ENCODE measurements at places on chromosomes 2 and 18.
A peak's percentile ranks its signal among the peaks of the same experiment; 100 is the strongest.

DNA sequence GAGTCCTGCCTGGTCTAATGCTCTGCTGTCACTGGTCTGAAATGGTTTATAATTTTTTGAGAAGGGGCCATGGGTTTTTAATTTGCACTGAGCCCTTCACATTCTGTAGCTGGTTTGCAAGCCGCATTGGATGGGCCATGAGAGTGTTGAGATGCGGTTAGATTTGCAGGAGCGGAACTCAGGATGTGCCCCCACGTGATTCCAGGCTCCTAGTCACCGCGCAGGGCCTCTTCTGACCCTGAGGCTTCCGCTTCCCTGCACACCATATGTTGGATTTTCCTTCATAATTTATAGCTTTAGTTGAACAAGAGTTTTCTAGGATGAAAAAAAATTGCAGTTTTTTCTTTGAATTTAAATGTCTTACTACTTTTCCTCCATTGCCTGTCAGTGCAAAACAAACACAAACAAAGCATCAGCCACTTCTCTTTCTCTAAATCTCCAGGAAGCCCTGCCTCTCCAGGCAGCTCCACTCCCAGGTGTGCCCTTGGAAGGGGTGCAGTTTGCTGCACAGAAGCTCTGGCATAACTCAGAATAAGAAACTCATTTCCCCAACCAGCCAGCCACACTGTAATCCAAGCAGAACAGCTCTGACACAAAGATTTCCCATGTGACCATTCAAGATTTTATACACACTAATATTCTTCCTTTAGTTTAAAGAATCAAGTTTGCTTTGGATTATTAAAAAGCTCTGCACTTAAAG is 18.4 kb upstream of the TPO start:
- no peak for DNase-seq
- no peak overlapping the region for H3K27ac ChIP-seq
- no peaks in the 10 kb centered on the region for H3K27me3 ChIP-seq
- H3K4me3 ChIP-seq: no peak overlapping the region
- H3K36me3 ChIP-seq: no peaks in the 10 kb centered on the region

- DNase-seq: no peak
- no peaks in the 10 kb centered on the region for H3K27me3 ChIP-seq
- H3K4me3 ChIP-seq: no peak overlapping the region
- no peaks in the 10 kb centered on the region for H3K4me1 ChIP-seq
- no peaks in the 10 kb centered on the region for H3K36me3 ChIP-seq
Observed at GRCh38 chr2:164928101-164928673, 27.1 kb downstream of the SLC38A11 start.

DNA sequence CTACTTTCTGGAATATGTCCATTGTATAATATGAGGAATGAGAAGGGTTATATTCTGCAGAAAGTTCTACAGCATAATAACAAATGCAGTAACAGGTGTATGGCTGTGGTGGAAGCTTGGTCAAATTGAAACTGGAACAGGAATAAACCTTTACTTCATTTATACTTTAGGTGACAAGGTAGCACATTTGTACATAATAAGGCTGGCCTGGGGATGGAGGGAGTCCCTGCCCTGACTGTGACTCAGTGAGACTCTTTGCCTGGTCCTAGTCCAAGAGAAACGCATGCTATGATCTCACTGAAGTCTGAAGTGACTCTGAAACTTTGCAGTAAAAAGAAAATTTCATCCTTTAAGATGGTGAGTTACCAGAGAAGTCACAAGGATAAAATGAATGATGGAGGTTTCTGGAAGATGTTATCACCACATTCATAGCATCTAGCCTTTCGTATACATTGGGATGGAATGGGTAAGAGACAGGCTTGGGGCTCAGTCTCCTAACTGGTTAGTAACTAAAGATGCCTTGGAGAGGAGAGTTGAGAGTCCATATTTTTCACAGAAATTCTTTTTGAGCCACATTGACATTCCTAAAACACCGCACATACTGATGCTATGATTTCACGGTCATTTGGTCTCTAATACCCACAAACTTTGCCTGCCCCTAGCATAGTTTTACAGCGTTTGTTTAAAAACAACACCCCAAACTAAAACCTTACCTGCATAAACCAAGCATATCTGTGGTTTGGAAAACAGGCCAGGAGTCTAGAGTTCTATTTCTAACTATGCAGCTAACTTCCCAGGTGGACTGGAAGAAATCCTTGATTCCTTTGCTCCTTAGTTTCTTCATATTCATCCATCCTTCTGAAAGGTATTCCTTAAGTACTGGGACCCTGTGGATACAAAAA is 42.4 kb upstream of the NABP1 start:
- no peak for DNase-seq
- H3K27ac ChIP-seq: no peak overlapping the region
- H3K27me3 ChIP-seq: no peaks in the 10 kb centered on the region
- no peaks in the 10 kb centered on the region for H3K36me3 ChIP-seq

GRCh38 chr2:68318914-68319397 is 793 bp downstream of the CNRIP1 start:
- H3K27ac ChIP-seq: no peak overlapping the region
- no peaks in the 10 kb centered on the region for H3K4me1 ChIP-seq
- no peaks in the 10 kb centered on the region for H3K27me3 ChIP-seq

DNA sequence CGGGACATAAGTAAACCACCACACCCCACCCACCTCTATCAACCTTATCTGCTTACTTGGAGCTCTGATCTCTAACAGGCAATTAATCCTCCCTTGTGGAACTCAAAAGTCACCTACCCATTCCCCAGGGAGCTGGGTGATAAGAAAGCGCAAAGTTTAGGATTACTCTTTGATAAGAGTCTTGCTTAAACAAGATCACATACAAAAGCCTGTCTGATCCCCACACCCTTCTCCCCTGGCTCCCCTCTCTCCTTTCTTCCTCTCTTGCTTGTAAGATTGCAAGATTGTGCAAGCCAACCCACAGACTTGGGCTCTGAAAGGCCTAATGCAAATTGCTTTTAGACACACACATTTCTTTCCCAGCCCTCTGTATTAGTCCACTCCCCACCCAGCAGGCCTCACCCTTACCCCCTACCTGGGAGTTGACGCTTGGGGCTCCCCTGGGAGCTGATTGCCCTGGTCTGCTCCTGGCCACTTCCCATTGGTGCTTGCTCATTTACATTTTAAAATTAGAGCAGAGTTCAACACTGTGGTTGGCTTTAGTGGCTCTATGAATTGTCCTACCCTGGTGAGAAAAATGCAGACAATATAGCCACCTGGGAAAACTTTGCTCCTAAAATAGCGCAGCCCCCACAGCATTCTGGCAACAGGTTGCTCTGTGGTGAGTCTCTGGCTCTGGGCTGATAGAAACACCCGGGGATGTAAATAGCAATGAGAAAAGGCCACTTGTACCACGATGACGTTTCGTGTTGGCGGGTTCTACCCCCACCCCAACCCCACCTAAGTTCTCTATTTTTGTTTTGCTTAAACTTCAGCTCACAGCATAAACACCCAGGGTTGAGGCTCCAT is 92.8 kb upstream of the MSH2 start:
- H3K4me3 ChIP-seq: no peak overlapping the region
- no peaks in the 10 kb centered on the region for H3K4me1 ChIP-seq

DNA sequence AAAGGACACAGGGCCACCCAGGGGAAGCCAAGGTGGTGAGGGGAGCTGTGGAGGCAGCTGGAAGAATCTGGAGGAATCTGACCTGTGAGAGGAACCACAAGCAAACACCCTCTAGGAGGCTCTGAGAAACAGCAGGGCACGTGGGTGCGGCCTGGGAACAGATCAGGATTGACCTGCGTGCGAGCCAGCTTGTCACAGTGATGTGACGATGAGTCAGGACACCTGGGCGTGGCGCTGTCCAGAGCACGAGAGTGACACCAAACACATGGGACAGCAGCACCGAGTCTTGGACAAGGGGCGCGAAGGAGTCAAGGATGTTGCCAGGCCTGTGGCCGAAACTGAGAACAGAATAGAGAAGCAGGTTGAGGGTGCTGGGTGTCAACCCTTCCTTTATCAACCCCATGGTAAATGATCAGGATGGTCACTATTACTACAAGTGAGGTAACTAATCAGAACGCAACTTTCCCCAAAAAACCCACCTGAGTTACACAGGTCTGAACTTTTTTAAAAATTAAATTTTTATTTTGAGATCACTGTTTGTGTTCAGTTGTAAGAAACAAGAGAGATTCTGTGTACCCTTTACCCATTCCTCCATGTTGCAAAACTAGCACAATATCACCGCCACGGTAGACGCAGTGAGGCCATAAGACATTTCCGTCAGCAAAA is 637 bp upstream of the SFT2D3 start:
- peak; percentile 82 for DNase-seq
- peak overlapping the region; percentile 32 for H3K27ac ChIP-seq
- H3K27me3 ChIP-seq: no peaks in the 10 kb centered on the region
- peak overlapping the region; percentile 89 for H3K4me3 ChIP-seq
- no peaks in the 10 kb centered on the region for H3K36me3 ChIP-seq

- no peak overlapping the region for H3K27ac ChIP-seq
- no peaks in the 10 kb centered on the region for H3K4me1 ChIP-seq
- no peak overlapping the region for H3K4me3 ChIP-seq
- DNase-seq: no peak
Observed at GRCh38 chr2:9549420-9549819, 6.2 kb downstream of the ADAM17 start.

GRCh38 chr18:61833387-61833786 is 59.4 kb downstream of the RNF152 start:
- DNase-seq: no peak
- no peaks in the 10 kb centered on the region for H3K36me3 ChIP-seq
- H3K4me1 ChIP-seq: peaks cover 8% of the 10 kb centered on the region
- H3K27ac ChIP-seq: no peak overlapping the region
- no peak overlapping the region for H3K4me3 ChIP-seq

DNA sequence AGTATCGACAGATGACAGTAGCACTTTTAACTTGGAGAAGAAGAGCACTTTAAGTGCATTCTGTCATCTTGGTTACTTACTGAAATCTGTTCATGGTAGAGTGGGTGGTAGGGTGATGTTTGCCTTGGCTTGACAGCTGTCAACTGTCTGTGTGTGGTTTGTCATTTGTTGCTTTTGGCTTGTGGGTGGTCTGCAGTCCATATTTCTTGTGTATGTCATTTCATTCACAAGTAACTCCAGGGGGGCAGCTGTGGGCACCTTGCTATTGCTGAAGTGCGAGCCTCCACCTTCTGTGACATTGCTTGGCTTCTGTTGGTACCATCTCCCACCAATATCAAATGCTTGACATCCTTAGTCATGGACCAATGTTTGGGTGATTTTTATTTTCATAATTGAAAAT is 311.6 kb upstream of the NRP2 start:
- DNase-seq: no peak
- no peak overlapping the region for H3K4me3 ChIP-seq
- H3K27me3 ChIP-seq: no peaks in the 10 kb centered on the region
- H3K4me1 ChIP-seq: no peaks in the 10 kb centered on the region
- H3K36me3 ChIP-seq: no peaks in the 10 kb centered on the region

DNA sequence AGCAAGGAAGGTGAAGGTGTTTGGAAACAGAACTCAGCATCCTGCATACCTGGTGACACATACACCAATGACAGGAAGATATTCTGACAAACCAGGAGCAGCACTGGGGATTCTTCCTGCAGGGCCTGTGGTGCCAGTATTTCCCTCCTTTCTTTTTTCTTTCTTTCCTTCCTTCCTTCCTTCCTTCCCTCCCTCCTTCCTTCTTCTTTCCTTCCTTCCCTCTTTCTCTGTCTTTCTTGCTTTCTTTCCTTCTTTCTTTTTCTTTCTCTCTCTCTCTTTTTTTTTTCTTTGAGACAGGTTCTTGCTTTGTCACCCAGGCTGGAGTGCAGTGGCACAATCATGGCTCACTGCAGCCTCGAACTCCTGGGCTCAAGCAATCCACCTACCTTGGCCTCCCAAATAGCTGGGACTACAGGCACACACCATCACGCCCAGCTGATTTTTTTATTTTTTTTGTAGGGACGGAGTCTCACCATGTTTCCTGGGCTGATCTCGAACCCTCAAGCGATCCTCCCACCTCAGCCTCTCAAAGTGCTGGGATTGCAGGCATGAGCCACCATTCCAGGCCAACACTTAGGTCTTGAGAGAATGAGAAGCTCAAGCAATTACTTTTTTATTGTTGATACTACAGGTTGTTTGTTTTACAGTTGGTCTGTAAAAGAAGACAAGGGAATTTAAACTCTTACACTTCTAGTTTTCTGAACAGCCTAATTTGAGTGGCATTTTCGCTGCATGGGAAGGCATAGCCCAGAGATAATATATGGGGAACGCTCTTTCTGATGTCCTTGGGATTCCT is 54.7 kb upstream of the GATA6 start:
- H3K4me3 ChIP-seq: no peak overlapping the region
- H3K27ac ChIP-seq: no peak overlapping the region
- no peaks in the 10 kb centered on the region for H3K4me1 ChIP-seq
- no peaks in the 10 kb centered on the region for H3K36me3 ChIP-seq

- H3K4me1 ChIP-seq: no peaks in the 10 kb centered on the region
- H3K27ac ChIP-seq: no peak overlapping the region
- DNase-seq: no peak
Observed at GRCh38 chr2:88933980-88934379, 242.5 kb downstream of the RPIA start.

- no peak overlapping the region for H3K27ac ChIP-seq
- no peaks in the 10 kb centered on the region for H3K4me1 ChIP-seq
- no peak overlapping the region for H3K4me3 ChIP-seq
- no peaks in the 10 kb centered on the region for H3K36me3 ChIP-seq
Observed at GRCh38 chr2:147636886-147637285, 207.9 kb upstream of the ACVR2A start.

GRCh38 chr2:127771756-127772155 is 39.2 kb downstream of the WDR33 start:
- no peaks in the 10 kb centered on the region for H3K27me3 ChIP-seq
- no peak overlapping the region for H3K27ac ChIP-seq
- peaks cover 4% of the 10 kb centered on the region for H3K36me3 ChIP-seq
- no peaks in the 10 kb centered on the region for H3K4me1 ChIP-seq
- no peak for DNase-seq

GRCh38 chr2:177712462-177712861 is 319.9 kb downstream of the AGPS start:
- H3K27ac ChIP-seq: no peak overlapping the region
- H3K4me1 ChIP-seq: no peaks in the 10 kb centered on the region
- H3K4me3 ChIP-seq: no peak overlapping the region
- DNase-seq: no peak
- no peaks in the 10 kb centered on the region for H3K27me3 ChIP-seq

DNA sequence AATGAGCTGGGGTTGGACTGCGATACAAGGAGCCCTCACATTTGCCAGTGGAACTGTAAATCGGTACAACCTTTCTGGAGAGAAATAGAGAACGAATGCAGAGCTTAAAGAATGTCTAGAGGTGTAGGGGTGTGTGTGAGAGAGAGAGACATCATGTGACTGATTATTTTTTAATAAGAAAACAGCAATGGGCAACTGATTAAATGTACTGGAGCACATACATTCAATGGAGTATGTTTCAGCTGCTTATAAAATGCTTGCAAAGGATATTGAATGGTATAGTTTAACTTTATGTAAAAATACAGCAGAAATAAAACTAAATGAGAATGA is 391 bp upstream of the TMEM17 start:
- H3K4me3 ChIP-seq: peak overlapping the region; percentile 55
- no peak for DNase-seq
- H3K27ac ChIP-seq: no peak overlapping the region
- no peaks in the 10 kb centered on the region for H3K27me3 ChIP-seq
- no peaks in the 10 kb centered on the region for H3K36me3 ChIP-seq
- no peaks in the 10 kb centered on the region for H3K4me1 ChIP-seq
